ENCODE measurements at places on chromosomes 2 and 18.

DNA sequence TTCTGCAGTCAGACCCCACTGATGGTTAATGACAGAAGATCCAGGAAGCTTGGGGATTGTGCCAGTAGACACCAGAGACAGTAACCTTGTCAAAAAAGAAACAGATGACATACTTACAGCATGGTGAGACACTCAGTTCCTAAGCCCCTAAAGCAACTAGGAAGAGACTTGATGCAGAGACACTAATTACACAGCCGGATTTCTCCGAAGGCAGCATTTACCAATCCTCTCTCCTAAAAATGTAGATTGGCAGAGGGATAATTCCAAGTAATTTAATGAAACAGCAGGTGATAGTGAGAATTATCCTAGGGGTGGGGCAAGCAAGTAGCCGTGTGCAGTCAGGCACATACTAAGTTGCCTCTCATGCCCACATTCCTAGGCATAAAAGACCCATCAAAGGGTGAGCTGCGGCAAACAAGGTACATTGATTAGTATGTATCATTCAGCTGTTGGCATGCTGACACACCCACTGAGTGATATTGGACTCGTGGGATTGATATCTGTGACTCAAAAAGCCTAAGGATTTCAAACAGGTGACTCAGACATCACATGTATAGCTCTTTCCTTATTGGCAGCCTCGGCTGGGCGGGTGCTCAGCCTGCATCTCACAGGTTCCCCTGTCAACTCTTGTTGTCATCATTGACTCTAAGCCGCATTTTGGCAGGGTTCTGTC lies 296.7 kb upstream of the ATP5MC3 start:
- DNase-seq: no peak

DNA sequence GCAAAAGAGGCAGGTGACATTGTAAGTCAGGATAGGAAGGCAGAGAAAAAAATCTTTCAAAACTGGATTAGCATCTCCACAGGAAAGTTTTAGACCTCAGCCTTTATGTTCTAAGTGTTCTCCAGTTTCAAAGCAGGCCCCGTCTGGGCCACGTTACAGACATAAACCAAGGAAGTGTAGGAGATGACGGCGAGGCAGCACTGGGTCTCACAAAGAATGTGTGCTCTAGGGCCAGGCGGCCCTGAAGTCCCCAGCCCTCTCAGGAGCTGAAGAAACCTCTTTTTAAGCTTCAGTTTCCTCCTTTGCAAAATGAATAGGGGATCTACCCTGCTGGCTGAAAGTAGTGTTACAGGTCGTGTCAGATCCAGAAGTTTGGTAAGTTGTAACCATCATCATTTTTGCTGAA lies 81.7 kb downstream of the SPRED2 start:
- no peak for DNase-seq

DNA sequence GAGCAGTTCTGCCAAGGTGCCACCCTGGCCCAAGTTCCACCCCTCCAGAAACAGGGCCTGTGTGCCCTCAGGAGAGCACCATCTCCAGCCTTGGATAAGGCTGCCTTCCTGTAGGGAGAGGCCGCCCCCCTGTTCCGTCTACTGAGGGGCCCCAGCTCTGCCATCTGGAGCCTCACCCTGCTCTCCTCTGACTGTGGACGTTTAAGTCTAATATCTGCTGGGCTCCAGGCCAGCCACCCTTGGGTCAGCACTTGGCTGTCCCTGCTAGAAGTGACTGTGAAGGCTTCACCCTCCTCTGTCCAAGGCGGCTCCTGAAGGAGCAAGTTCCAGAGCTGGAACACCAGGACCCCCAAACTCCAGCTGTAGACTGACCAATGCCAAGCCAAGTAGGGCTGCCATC lies 26.3 kb downstream of the RHOB start:
- DNase-seq: no peak

DNA sequence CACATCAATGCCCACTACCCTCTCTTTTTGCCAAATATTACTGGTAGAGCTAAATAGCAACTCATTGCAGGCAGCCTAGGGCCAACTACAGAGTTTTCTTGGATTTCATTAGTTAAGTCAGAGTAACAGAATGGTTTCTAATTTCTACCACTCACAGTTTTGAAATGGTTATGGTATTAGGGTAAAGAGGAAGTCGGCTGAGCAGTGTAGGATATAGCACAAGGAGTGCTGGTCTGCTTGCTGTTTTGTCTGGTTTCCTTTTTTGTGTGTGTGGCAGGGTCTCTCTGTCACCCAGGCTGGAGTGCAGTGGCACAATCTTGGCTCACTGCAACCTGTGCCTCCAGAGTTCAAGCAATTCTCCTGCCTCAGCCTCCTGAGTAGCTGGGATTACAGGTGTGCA lies 289.2 kb upstream of the CCDC68 start:
- no peak for DNase-seq

DNA sequence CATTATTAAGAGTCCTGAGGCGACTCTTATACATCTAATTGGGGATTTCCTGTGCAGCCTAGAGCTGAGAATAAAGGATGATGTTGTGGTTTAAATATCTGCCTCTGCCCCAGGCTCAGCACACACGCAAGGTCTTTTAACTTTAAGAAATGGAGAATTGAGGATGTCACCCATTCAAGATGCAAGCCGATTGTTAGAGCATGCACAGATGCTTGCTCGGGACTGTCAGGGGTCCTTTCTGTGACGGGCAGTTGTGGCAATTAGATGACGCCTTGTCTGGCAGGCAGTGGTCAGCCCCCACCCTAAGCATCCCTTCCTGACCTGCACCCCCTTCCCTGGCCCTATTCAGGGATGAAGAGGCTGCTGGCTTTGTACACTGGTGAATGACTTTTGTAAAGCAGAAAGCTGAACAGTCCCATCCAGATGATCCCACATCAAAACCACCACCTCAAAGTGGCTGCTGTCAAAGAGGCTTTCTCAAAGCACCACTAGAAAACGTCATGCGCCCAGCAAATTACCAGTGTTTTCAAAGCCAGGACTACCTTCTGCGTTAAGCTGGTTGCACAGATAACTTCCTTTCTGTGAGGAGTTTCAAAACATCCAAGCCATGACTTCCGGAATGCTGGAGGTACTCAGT lies 23.7 kb downstream of the FAM178B start:
- DNase-seq: no peak

GRCh38 chr2:239552213-239552926 lies 151.6 kb upstream of the HDAC4 start:
- no peak for DNase-seq

Measured in NCI-H1092 (cell line).